ENCODE measurements at places on chromosomes 4 and X.

GRCh38 chr4:121168446-121169281 lies 4.5 kb upstream of the TNIP3 start:
- no peak for DNase-seq

DNA sequence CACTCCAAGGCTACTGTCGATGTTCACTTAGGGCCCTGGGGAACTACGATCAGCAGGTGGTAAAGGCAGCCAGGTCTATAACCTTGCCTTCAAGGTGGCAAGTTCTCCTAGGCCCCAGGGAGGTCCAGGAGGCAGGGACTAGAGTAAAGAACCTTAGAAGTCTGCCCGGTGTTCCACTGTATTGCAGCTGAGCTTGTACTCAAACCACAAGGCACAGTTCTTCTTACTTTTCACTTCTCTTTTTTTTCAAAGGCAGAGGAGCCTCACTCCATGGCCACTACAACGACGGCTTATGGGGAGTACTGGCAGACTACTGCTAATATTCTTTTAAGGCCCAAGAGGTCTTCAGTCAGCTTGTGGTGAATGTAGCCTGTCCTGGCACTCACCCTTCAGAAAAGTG lies 78.8 kb upstream of the GPR174 start:
- no peak for DNase-seq

DNA sequence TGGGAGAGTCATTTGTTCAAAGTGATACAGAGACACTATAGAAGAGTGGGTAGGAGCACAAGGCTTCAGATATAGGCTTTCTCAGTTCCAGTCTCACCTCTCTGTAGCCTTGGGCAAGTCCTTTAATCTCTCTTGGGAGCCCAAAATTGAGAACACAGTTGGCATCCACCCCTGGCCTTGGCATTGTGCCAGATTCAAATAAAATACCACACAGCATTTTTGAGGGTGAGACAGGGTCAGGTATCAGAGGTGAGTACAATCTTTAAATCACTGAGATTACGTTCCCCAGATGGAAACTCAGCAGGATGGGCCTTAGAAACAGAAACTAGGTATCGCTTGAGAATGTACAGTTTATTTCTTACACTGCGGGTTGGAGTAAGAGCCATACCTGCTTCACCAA lies 25.2 kb upstream of the SMIM10L2A start:
- no peak for DNase-seq

GRCh38 chrX:119757979-119758730 lies at the start of gene SOWAHD:
Gene SOWAHD (plus strand): TSS chrX:119758588. CDS start chrX:119758668, 80 bp downstream.
- DNase-seq, result no peak

DNA sequence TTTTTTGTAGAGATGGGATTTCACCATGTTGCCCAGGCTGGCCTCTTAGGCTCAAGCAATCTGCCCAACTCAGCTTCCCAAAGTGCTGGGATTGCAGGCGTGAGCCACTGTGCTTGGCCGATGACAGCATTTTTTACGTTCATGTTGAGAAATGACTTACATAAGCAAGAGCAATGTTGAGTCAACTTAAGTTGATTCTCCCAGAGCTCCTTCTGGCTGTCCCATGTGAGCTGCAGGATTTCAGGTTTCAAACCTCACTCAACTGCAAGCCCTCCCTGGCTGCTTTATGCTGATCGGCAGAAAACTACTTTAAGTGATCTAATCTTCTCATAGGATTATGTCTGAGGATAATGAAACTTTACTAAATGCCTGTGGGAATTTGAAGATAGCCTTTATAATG lies 86.8 kb downstream of the GC start:
- no peak for DNase-seq

DNA sequence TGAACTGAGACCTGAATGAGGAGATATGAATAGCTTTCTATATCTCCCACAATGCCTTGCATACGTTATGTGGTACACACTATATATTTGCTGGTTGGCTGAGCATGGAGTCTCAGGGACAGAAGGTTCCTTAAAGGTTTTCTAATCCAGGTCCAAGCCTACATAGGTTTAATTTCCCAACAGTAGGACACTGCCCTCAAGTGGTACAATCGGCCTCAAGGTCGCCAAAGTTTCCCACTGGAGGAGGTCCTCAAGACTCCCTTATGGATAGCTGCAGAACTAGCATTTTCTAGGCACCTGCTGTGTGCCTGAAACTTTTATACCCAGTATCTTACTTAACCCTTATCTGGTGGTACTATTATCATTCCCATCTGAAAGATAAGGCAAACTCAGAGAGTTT lies 21.0 kb upstream of the EFNB1 start:
- DNase-seq, result no peak

DNA sequence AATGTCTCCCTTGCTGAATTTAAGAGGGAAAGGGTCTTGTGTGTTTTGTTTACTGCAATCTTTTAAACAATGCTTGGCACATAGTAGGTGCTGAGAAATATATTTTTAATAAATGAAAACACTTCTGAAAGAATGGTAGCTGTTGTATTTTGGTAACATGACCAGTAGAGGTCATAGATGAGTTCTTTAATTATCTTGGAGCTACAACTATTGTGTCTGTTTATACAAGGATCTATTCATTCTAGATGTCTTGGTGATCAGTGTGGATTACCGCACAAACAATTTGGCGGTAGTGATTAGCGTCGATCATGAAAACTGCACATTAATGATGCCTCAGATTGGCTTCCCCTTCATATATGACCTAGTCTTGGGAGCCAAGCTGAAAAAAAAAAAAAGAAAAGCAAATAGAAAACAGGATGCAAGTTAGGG lies 21.4 kb upstream of the SCRG1 start:
- peak; percentile 20 for DNase-seq

DNA sequence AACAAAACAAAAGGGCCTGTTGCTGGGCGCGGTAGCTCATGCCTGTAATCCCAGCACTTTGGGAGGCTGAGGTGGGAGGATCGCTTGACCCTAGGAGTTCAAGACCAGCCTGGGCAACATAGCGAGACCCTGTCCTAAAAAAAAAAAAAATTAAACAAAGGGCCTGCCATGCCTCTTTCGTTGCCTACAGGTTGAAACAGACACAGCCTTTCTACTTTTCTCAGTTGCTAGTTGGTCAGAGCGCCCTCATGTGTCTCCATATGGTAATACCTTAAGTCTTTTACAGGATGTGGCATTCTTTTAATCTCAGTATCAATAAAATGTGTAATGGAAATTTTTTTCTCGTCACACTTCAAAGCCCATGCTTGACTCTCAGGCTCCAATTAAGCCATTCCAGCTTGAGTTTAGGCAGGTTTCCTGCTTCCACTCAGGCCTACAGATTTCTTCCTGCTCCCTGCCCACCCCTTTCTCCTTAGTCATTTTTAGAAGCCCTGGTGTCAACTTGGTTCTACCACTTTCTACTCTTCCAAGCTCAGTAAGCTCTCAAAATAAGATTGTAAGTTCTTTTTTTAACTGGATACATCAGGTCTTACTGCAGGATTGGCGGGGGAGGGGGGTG lies 4.6 kb upstream of the SOWAHD start:
- DNase-seq, result peak; percentile 80
